Activated T-cell treated with anti-CD3 and anti-CD28 coated beads, Interleukin-2, amount 50 U/mL, for 1 hour (primary cell): ENCODE measurements at places on chromosomes 12 and 14.

- DNase-seq, result no peak
Observed at GRCh38 chr12:2453076-2453760, 341.6 kb upstream of the FKBP4 start.

- DNase-seq, result no peak
Observed at GRCh38 chr14:77116172-77116817, 18.2 kb downstream of the CIPC start.

DNA sequence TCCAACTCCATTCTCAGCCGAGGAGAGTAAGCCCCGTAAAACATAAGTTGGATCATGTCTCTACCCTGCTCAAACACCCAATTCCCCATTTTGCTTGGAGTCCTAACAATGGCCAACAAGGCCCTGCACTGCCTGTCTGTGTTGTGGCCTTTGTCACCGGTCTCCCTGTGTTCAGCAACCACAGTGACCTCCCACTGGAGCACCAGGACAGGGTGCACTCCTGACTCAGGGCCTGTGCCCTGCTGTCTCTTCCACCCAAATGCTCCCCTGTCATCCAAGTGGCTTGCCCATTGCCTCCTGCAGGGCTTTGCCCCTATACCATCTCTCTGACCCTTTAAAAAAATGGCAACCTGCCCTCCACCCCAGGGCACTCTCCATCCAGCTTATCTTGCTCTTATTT lies 4.4 kb upstream of the KRT85 start:
- DNase-seq, result no peak

GRCh38 chr12:8038659-8039114 lies 6.2 kb downstream of the FOXJ2 start:
- DNase-seq, result peak; percentile 30

DNA sequence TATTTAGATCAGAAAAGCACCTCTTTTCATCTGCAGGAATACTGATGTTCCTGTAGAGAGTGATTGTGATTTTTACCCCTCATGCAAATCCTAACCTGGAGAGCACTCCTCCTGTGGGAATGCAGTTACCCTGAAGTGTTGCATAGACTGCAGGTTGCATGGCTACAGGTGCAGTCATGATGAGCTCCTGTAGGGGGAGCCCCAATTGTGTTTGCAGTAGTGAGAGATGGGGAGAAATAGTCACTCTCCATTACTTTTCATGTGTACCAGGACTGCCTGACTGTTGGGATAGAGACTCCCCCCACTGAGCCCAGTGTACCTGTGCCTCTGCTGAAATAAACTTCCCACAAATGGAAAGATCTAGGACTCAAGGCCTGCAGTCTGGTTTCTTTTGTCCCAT lies 1086.5 kb downstream of the SLC6A15 start:
- DNase-seq, result no peak

- no peak for DNase-seq
Observed at GRCh38 chr14:66624336-66624937, 116.5 kb downstream of the GPHN start.

GRCh38 chr12:79407671-79408622 lies 282.8 kb downstream of the PAWR start:
- no peak for DNase-seq

- no peak for DNase-seq
Observed at GRCh38 chr12:46164186-46164761, 104.6 kb downstream of the SLC38A1 start.

DNA sequence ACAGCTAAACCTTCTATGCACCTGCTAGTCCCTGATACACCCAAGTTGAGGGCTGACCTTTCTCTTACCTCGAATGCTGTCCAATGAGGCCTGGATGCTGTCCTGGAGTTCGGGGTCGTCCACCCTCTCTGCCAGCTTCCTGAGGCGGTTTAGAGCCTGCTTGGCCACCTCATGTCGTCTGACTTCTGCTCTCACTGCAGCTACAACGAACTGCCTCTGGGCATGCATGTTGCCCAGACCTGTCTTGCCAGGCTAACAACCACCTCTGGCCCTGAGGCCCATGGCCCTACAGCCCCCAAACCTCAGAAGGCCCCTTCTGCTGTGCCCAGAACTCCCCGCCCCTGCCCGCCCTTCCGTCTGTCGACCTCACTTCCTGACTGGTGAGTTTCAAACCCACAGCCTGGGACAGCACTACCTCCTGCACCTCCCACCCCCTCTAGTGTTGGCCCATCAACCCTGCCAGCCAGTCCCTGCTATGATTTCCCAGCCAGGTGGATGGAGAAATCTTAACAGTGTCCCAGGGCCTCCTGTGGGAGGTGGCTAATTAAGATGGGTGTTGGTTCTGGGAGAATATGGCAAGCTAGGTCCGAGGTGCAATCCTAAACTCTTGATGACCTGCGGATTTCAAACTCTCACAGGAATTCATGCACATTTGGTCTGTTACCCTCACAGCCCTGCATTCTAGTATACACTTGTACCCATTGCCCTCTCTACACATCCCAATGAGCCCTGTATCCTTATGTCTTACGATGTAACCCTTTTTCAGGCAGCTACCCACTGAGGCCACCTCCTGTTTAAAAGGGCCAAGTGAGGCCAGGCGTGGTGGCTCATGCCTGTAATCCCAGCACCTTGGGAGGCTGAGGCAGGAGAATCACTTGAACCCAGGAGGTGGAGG lies 2.7 kb upstream of the TSPAN31 start:
- DNase-seq, result peak; percentile 71

- no peak for DNase-seq
Observed at GRCh38 chr14:105151084-105151837, 17.3 kb downstream of the JAG2 start.

- no peak for DNase-seq
Observed at GRCh38 chr14:41925409-41925808, 318.7 kb downstream of the LRFN5 start.

DNA sequence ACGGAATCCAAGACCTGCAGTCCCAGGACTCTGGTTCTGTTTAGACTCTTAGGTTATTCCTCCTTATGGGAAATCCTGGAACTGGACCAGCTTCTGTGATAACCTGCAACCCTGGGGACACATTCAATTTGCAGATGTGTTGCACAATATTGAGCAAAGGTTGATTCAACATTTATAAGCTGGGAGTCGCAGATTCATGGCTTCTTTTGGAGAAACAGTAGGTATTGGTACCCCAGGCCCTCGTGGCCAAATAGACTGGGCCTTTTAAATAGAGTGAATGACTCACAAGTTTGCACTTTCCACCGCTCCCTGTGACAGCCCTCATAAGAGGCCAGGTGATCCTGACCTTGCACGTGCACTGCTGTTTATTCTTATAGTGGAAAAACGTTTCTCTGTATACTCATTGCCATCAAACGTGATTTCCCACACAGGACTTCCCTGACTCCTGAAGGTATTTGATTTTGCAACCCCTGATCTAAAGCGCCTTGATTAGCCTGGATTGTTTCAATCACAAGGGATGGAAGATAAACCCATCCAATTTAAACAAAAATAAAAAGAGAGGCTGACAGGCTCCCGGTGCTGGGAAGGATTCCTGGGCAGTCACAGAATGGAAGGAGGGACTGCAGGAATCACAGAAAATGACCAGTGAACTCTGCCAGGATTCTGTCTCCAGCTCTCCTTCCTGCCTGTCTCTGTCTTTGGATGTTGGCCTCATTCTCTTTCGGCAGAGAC lies 98.0 kb downstream of the VCPKMT start:
- DNase-seq, result no peak

DNA sequence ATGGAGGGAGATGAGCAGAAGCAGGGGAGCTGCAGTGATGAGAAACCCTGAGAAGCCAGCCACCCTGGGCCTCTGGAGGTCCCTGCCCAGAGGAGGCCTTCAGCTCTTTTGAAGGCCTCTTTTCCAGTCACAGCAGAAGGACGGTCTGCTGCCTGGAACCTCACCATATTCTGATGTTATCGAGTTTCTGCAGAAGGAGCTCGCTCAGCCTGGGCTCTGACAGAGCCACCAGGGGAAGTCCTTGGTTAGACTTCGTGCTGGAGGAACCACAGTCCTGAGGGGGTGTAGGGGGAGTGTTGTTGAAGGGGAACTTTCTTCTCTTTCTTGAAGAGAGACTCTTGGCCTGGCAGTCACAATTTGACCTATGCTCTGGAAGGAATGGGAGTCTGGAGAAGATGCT lies 25.1 kb upstream of the BATF start:
- no peak for DNase-seq

DNA sequence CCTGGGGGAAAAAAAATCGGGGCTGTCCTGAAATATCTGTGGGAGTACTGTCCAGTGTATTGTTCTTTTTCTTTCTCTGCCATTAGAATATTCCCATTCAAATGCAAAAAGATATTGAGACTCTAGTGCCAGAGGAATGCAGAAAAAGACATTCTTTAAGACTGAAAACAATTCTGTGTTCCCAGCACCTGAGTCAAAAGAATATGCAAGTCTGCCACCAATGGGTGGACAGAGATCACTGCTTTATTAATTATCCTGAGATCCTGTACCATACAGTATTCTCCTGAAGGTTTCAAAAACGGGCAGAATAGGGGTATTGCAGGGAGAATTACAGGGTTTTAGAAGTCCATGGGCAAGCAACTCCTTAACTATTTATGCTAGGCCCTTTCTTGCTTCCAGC lies 361.8 kb downstream of the C12orf50 start:
- DNase-seq, result no peak

GRCh38 chr14:94612174-94612573 lies at the start of gene SERPINA3:
Gene SERPINA3 (plus strand): TSS chr14:94612391. CDS start chr14:94614442, 2,051 bp downstream.
- no peak for DNase-seq

- no peak for DNase-seq
Observed at GRCh38 chr14:89143595-89143994, 273.4 kb downstream of the FOXN3 start.

DNA sequence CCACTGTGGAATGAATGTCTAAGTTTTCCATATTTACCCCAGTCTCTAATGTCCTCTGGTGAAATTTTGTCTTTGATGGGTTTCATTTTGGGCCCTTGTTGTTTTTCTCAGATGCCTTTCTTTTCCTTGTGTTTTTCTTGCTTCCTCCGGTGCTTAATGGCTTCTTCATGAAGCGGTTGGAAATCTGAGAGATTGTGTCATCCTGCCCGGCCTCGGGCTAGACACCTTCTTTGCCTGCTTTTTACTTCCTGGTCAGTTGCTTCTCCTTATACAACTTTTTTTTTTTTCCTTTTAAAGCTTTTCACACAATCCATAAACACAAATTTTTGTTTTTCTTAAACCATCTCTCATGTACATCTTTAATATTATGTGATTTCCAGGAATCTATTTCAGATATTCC lies 7.1 kb downstream of the ETV6 start:
- DNase-seq, result no peak

GRCh38 chr12:116736962-116737773 lies 701 bp downstream of the SPRING1 start:
- DNase-seq, result peak; percentile 23

- no peak for DNase-seq
Observed at GRCh38 chr12:94041850-94042249, 106.5 kb upstream of the PLXNC1 start.

DNA sequence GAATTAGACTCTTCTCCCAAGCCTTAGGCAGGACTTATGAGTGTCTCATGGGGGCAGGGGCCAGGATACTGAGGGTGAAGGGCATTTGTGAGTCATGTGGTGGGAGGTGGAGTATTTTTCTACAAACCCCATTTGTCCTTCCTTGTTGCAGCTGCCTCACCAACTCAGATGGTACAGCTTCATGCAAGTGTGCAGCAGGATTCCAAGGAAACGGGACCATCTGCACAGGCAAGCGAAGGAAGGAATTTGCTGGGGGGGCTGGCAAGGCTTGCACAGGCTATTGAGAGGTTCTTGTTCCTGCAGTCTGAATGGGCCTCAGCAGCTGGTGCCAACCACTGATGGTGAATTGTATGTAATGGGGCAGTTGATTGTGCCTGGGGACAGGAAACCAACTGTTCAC lies 125.1 kb downstream of the STAB2 start:
- DNase-seq, result no peak

- no peak for DNase-seq
Observed at GRCh38 chr12:47757840-47758583, 668 bp downstream of the RAPGEF3 start.

DNA sequence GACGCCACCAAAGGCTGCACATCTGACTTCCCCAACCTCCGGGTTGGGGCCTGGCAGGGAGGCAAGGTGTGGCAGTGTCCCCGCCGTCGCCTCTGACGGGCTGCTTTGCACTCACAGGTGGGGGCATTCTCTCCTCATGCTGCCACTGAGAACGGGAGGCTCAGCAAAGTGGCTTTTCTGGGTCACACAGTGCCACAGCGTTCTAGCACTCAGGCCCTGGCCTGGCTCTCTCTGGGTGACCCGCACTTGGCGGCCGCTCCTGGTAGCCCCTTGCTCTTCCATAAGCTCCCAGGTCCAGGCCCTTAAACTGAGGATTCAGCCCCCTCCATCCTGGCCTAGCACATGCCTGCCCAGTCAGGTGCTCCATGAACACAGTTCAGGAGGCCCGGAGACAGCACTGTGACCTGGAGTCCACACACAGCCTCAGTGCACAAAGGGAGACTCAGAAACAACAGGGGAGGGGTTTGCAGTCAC lies 25.2 kb downstream of the SERPINA1 start:
- DNase-seq, result no peak

- DNase-seq, result no peak
Observed at GRCh38 chr14:35244542-35244941, 47.6 kb upstream of the PSMA6 start.

DNA sequence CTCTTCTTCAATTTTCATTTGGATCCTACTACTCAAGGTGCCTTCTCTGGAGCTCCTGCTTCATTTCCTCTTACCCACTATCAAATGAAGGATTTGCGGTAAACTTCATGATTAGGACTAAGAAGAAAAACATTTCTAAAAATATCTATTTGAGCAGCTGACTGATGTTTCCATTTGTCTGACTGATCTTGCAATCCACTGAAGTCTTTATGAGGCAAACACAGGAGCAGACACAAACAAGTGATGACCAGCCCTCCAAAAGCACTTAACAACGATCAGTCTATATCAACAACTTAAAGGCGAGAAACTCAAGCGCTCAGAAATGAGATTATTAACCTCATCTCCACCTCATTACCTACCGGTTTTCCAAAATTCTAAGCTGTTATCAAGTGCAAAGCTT lies 26.2 kb downstream of the OSBPL8 start:
- DNase-seq, result no peak

- DNase-seq, result no peak
Observed at GRCh38 chr12:107327651-107328182, 234.4 kb upstream of the CRY1 start.

GRCh38 chr14:24518851-24519250 lies 10.8 kb upstream of the CMA1 start:
- DNase-seq, result no peak

DNA sequence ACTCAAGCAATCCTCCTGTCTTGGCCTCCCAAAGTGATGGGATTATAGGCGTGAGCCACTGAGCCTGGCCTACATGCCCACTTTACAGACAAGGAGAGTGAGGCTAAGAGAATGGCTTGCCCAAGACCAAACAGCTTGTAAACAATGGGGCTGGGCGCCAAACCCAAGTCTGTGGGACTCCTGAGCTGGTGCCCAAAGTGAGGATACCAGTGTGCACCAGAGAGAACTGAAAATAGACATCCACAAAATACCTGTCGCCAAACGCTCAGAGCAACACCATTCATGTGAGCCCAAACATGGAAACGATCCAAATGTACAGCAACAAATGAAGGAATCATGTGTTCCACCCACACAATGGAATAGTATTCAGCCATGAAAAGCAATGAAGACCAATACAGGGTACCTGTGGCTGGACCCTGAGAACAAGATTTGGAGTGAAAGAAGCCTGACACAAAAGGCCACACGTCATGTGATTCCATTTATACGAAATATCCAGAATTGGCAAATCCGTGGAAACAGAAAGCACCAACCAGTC lies 38.2 kb downstream of the CCNK start:
- no peak for DNase-seq
